ENCODE measurements at places on chromosomes 16 and 17.

DNA sequence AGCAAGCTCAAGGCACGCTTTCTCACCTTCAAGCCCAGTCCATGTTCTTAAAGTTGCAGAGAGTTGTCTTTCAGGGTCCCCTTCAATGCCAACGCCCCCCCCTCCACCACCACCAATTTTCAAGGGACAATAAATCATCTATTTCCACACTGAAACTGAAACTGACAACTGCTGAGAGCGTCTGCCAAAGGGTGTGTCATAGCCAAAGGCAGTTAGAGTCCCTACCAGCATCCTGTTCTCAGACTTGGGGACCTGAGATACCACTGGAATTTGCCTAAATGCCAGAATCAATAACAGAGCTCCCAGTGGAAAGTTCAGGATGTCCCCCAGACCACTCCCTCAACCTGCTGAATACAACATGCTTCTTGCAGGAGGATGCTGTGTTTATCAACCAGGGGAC lies 133.2 kb upstream of the SOX9 start:
- no peak for DNase-seq

- no peak for DNase-seq
These were observed 197.0 kb downstream of the MRTFB start for GRCh38 chr16:14268073-14268472.

- no peak for DNase-seq
These were observed 39.3 kb downstream of the TSC2 start for GRCh38 chr16:2086812-2087747.

DNA sequence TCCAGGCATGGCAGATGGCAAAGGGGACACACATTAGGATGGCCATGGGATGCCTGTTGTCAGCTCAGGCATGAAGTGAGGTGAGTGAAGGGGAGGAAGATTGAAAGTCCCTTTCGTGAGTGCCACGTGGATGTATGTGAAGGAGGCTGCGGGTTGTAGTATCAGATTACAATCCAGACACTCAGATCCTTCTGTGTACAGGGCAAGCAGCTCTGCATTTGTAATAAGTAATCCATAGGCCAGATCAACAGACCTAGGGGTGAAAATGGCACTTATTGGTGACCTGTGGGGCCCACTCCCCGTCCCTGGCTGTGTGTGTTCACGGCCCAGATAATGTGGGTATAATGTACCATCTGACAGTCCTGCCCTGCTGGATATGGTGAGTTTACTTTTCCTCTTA lies 159.5 kb downstream of the DNAH9 start:
- DNase-seq: no peak

DNA sequence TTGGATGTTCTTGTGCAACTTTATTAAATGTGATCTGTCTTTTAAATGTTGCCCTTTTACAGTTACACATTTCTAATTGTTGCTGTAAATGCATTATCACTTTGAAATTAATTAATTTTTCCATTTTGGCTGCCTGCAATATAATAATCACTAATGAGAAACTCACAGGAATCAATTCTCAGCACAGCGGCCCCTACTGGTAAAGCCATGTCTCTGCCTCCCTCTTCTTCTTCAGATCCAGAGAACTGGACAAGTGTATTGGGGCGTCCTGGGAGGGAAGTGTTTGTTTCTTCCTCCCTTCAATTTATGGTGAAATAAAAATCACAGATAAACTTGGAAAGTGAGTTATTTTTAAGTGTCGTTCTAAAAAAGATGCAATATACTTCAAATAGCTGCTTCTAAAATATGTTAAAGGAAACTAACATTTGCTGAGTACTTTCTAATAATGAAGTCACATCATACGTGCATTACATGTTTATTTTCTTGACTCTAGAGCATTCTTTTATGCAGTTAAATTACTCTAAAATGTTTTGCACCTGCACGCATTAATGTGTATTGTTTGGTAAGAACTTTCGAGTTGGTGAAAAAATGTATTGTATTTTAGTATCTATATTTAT lies 338.0 kb downstream of the WWOX start:
- DNase-seq: peak; percentile 6

DNA sequence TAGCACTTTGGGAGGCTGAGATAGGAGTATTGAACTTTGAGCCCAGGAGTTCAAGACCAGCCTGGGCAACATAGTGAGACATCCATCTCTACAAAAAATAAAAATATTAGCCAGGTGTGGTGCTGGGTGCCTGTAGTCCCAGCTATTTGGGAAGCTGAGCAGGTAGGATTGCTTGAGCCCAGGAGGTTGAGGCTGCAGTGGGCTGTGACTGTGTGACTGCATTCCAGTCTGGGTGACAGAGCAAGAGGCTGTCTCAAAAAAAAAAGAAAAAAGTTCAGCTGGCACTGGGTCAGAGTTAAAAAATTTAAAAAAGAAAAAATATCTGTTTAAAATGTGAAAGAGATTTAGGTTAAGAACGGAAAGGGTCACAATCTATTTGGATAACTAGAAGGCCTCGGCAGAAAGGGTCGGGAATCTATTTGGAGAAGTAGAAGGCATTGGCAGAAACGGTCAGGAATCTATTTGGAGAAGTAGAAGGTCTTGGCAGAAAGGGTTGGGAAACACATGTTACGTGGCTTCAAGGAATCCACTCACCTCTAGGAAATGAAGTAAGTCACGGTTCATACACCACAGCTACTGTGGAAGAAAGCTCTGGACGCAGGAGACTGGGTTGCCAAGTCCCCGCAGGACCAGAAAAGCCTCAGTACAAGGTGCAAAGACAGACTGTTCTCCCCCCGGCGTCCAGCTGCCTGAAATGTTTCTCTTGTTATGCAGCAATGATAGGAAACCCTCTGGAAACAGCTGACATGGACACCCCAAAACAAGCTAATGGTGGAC lies 25.3 kb downstream of the LMF1 start:
- DNase-seq: no peak

GRCh38 chr17:74201250-74201649 lies 2.2 kb upstream of the RPL38 start:
- DNase-seq: no peak

- no peak for DNase-seq
These were observed 736.5 kb downstream of the KCNJ2 start for GRCh38 chr17:70905796-70906195.

GRCh38 chr17:14950216-14950615 lies 314.9 kb downstream of the PMP22 start:
- no peak for DNase-seq

DNA sequence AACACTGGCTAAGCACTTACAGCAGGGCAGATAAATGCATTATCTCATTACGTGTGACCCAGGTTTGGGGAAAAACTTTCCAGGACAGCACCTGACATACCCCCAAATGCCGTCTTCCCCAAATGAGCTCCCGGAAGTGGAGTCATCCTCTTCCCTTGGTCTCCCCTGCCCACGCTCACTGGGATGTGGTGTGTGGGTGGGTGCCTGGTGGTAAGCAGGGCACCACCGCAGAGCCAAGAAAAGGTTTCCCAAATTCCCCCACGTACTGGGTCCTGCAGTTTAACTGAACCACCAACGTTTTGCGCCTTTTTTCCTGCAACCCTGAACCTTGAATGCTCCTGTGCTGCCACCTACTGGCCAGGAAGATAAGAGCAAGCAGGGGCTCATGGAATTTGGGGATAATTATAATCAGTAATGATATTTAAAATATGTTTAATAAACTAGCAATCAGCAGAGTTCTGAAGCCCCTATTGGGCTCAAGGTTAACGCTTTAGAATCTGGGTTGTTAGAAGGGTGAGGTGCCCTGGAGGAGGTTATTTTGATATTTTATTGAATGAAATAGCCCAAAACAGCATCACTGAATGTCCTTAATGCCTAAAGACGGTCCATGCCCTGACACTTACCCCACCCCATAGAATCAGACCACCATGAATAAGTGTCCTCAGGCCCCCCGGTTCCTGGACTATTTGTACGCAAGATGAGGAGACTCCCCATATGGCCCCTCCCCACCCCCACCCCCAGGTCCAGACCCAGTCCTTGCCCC lies 8.0 kb downstream of the SPPL2C start:
- peak; percentile 36 for DNase-seq

Data from stimulated activated CD8-positive, alpha-beta memory T cell treated with anti-CD3 and anti-CD28 coated beads, Interleukin-12 subunit alpha, Interleukin-12 subunit beta, amount 100 ng/mL, for 1 hour (primary cell).